ENCODE measurements at places on chromosomes 2 and 18. TPM values are rescaled to one million over a fixed set of nuclear protein-coding genes. Genes with fewer than 3 reads are reported as not detected.

The KIAA2012 gene
- not detected for total RNA-seq

The RGPD4 gene
- total RNA-seq = 0.40 TPM

The ABCB11 gene
- total RNA-seq = 1.5 TPM

The GAREM2 gene
- 6.8 TPM for total RNA-seq

The CAVIN2 gene
- 71.1 TPM for total RNA-seq

DNA sequence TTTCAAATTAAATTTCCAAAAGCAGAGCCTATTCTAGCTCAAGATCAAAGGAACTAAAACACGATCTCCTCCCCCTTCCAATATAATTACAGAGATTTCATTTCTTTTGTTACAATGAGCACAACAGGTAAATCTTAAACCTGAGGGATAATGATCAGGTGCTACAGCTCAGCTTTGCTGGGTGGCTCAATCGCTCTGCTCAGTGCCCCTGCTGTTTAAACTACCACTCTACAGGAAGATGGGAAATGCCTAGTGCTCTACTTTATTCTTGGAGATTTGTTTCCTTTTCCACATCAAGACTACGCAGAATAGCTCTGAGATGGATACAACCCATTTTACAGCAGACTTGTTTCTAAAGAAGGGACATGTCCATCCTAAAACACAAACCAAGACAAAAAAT, 162.3 kb downstream of the TCF4 start:
- no peak for DNase-seq

DNA sequence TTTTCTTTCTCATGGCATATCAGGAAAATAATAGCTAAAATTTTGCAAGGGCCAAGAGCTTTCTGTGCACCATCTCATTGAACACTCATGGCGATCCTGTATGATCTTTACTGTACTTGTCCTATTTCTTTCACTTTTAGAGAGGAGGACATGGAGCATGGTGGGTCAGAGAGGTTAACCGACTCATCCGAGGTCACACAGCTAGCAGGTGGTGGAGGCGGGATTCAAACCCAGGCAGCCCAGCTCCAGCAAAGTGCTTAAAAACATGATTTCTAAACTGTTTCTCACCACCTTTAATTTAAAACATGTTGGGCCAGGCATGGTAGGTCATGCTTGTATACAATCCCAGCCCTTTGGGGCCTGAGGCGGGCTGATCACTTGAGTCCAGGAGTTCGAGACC, 6.4 kb downstream of the NGEF start:
- DNase-seq = no peak

DNA sequence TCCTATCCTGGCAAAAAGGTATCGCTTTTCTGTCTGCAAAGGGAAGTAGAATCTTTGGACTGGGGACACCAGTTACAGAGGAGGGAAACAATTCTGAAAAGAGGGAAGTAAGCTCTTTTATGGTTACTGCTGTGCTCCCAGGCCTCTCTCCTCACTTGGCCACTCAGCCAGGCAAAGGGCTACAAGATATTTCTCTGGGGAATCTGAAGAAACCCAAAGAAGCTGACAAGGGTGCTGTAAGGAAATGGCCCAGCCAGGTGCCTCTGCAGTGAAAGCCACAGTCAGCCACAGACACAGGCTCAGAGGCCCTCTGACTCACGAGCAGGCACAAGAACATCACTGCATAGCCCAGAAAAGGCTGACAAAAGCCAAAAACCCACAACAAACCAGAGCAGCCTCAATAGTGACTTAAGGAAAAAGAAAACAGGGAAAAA, 5.8 kb downstream of the HDLBP start:
- DNase-seq = no peak

DNA sequence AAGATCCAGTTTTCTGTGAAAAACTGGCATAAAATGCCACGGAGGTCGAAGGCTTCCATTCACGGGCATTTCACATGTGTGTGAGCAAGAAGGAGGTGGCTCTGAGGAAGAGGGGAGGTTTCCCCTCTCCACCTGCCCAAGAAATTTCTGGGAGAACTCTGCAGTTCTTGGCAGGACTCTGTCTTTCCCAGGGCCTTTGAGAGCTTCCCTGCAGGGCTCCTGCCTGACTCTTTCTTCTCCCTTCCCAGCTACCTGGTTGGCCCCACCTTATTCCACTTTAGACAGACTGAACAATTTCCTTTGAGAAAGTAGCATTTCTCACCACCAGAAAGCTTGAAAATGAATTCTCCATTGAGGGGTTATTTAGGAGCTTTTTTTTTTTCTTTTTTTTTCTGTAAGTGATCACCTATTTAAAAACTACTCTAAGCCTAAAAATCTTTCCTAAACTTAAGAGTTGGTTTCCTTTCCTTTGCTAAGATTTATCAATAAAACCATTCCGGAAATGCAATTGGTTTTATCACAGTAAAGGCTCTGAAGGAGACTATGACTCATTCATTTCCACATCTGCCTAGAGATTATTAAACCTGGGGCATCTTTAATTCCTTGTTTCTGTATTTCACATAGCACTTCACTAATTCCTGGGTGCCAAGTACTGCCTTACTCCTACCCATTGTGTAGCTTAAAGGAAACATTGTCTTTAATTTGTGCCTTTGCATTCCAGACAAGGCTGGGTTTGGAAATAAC, 59.3 kb downstream of the UNC80 start:
- DNase-seq = no peak

DNA sequence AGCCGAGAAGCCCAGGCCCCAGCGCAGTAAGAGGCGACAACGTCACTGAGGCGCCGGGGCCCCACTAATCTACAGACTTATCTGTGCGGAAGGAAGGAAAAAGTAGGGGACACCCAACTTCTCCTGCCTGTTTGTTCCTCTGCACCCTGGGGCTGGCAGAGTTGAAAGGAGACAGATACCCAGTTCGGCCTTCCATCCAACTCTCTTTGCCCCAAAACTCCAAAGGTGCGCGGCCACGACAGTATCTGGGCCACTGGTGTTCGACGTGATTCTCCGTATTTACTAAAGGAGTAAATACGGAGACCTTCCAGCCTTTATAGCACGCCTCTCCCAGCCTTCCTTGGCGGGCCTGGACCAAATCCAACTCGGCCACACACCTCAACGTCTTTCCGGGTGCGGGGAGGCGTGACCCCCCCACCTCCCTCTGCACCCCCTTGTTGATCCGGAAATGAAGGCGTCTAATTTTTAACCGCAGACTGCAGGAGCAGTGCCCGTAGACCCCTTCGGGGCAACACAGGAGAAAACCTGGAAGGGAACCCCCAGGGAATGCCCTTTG, 1.6 kb downstream of the SMAD7 start:
- DNase-seq = peak; percentile 75

- DNase-seq = no peak
Observed at GRCh38 chr18:56326336-56327072, 311.9 kb downstream of the TXNL1 start.

- DNase-seq = no peak
Observed at GRCh38 chr2:7857904-7858303, 824.0 kb upstream of the ID2 start.

Data from sciatic nerve (tissue), 2 donors.